Thyroid gland (tissue), 4 donors: ENCODE measurements at places on chromosomes 5 and 9. TPM values are rescaled to one million over a fixed set of nuclear protein-coding genes. Genes with fewer than 3 reads are reported as not detected.
A peak's percentile ranks its signal among the peaks of the same experiment; 100 is the strongest.

TMEM141 gene
- total RNA-seq = 81.6 TPM

MAP1B gene
- total RNA-seq = 94.9 TPM

PHF24 gene
- 2.1 TPM for total RNA-seq

SPACA9 gene
- total RNA-seq = 19.5 TPM

C5orf58 gene
- not detected for total RNA-seq

NUTM2G gene
- total RNA-seq = not detected

EGFLAM gene
- total RNA-seq = 6.6 TPM

OSTF1 gene
- total RNA-seq = 36.1 TPM

SLC6A19 gene
- not detected for total RNA-seq

DNA sequence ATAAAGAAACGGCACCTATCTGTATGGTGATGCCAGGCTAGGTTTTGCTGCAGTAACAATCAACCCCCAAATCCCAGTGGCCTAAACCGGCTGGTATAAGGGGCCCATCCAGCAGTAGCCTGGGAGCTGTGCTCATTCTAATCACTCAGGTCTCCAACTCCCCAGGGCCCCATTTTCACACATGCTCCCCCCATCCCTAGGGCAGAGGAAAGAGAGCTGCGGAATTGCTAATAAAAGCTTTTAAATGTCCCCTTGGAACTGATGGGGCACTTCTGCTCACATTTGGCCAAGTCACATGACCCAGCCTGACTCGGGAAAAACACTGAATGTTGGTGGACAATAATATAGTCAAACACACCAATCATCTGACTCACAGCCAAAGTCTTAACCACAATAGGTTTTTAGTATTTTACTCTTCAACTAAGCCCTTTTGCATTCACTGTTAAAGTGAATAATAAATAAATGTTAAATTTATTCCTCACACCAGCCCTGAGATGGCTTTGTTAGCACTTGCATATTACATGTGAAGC, 1.6 kb downstream of the FBLL1 start:
- no peaks in the 10 kb centered on the region for H3K36me3 ChIP-seq
- H3K27me3 ChIP-seq = no peaks in the 10 kb centered on the region
- H3K27ac ChIP-seq = no peak overlapping the region
- H3K4me1 ChIP-seq = no peaks in the 10 kb centered on the region

- H3K27ac ChIP-seq = peak overlapping the region; percentile 79
- H3K36me3 ChIP-seq = no peaks in the 10 kb centered on the region
- no peaks in the 10 kb centered on the region for H3K4me1 ChIP-seq
- H3K27me3 ChIP-seq = no peaks in the 10 kb centered on the region
- peak; percentile 30 for DNase-seq
Measured at GRCh38 chr9:134272302-134273023, 53.8 kb upstream of the RXRA start.

DNA sequence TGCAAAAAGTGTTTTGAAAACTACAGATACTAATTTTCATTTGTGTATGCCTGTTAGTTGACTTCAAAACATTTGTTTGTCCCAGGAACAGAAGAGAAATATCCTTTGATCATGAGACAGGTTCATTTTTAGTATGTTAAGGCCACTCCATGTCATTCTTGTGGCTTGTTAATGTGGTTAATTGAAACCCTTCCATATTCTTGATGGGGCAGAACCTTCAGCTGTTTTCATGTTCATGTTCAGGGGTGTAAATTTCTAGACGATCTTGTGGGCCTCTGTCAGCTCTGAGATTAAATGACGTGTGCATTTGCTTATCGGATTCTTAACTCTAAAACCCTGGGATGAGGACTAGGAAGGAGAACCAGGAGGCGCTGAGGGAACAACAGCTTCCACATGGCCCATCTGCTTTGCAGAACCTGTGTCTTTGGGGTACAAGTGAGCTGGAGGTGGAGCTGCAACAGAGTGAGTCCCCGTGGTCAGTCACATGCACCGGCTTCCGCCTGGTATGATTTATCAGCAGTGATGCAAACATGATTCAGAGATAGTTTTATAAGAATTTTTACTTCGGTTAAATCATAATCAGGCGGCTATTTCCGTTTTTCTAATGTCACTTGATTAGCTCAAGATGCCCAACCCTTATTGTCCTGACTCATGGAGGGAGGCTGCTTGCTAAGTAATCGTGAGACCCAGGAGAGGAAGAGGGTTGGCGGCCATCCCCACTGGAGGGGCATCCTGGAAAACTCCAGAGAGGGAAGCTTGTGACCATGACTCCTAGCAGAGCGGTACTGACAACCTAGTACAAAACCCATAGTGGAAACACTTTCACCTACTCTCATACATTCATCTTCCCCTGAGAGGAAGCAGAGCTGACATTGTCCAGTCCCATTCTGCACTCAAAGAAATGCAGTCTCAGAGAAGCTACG, 138.4 kb downstream of the C9orf152 start:
- peak; percentile 23 for DNase-seq
- peaks cover 10% of the 10 kb centered on the region for H3K4me1 ChIP-seq
- no peak overlapping the region for H3K4me3 ChIP-seq
- no peaks in the 10 kb centered on the region for H3K36me3 ChIP-seq

- DNase-seq = no peak
- H3K4me1 ChIP-seq = no peaks in the 10 kb centered on the region
Measured at GRCh38 chr5:83846624-83847350, 126.1 kb upstream of the HAPLN1 start.

- H3K4me1 ChIP-seq = peaks cover 41% of the 10 kb centered on the region
- H3K4me3 ChIP-seq = no peak overlapping the region
- no peaks in the 10 kb centered on the region for H3K27me3 ChIP-seq
- H3K27ac ChIP-seq = peak overlapping the region; percentile 67
Measured at GRCh38 chr9:127344368-127345000, 52.5 kb upstream of the SLC2A8 start.

- H3K36me3 ChIP-seq = no peaks in the 10 kb centered on the region
- no peak for DNase-seq
- no peak overlapping the region for H3K4me3 ChIP-seq
- peaks cover 9% of the 10 kb centered on the region for H3K27me3 ChIP-seq
Measured at GRCh38 chr9:132412089-132412488, 2.1 kb downstream of the CFAP77 start.

GRCh38 chr5:11443831-11444230, 460.4 kb downstream of the CTNND2 start:
- no peak for DNase-seq
- no peaks in the 10 kb centered on the region for H3K27me3 ChIP-seq
- H3K36me3 ChIP-seq = no peaks in the 10 kb centered on the region
- H3K4me3 ChIP-seq = no peak overlapping the region

DNA sequence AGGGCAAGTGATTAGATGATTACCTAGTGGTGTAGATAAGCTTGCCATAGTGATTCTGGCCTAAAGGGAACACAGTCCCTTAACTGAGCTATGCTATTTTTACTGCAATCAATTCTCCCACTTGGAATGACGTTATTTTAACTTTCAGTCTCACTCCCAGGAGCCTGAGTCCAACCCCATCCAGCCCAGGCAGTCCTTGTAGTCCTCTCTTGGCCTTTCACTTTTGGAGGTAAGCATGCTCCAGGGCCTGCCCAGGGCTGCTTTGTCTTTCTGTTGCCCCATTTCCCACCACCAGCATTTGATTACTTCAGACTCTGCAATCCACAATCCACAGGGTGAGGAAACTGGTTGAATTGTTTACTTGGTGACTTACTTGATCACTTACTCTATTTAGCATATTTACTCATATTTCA, 233.0 kb downstream of the CD180 start:
- no peaks in the 10 kb centered on the region for H3K36me3 ChIP-seq
- H3K4me3 ChIP-seq = no peak overlapping the region

GRCh38 chr9:114735704-114736103, 53.7 kb upstream of the TEX48 start:
- H3K36me3 ChIP-seq = no peaks in the 10 kb centered on the region
- no peak overlapping the region for H3K27ac ChIP-seq
- H3K4me1 ChIP-seq = no peaks in the 10 kb centered on the region
- no peaks in the 10 kb centered on the region for H3K27me3 ChIP-seq
- DNase-seq = no peak

- H3K4me1 ChIP-seq = no peaks in the 10 kb centered on the region
- H3K4me3 ChIP-seq = no peak overlapping the region
- DNase-seq = no peak
- H3K27me3 ChIP-seq = no peaks in the 10 kb centered on the region
Measured at GRCh38 chr9:123615381-123615780, 259.4 kb downstream of the CRB2 start.

GRCh38 chr9:94018628-94019027, 63.5 kb upstream of the BARX1 start:
- no peaks in the 10 kb centered on the region for H3K27me3 ChIP-seq
- H3K4me3 ChIP-seq = no peak overlapping the region
- H3K4me1 ChIP-seq = no peaks in the 10 kb centered on the region
- H3K27ac ChIP-seq = no peak overlapping the region
- no peaks in the 10 kb centered on the region for H3K36me3 ChIP-seq

GRCh38 chr5:122845229-122846050, at the start of gene SNX24:
Gene SNX24, plus strand, starts transcription at chr5:122845613. Its CDS starts 21 bp downstream, at chr5:122845634.
- H3K27ac ChIP-seq = peak within 1 kb of the TSS; percentile 56
- H3K4me1 ChIP-seq = peaks cover 16% of the 10 kb centered on the region
- no peaks in the 10 kb centered on the region for H3K36me3 ChIP-seq
- DNase-seq = peak; percentile 82
- peak within 1 kb of the TSS; percentile 86 for H3K4me3 ChIP-seq
- H3K27me3 ChIP-seq = no peaks in the 10 kb centered on the region

- H3K27ac ChIP-seq = no peak overlapping the region
- no peak for DNase-seq
- H3K4me3 ChIP-seq = no peak overlapping the region
- no peaks in the 10 kb centered on the region for H3K36me3 ChIP-seq
- no peaks in the 10 kb centered on the region for H3K4me1 ChIP-seq
Measured at GRCh38 chr5:160524827-160525226, 103.2 kb downstream of the PTTG1 start.
